Mesendoderm (in vitro differentiated cells): ENCODE measurements at places on chromosomes 3 and 15.

GRCh38 chr15:61126811-61127210 is 102.3 kb downstream of the RORA start:
- DNase-seq: no peak

DNA sequence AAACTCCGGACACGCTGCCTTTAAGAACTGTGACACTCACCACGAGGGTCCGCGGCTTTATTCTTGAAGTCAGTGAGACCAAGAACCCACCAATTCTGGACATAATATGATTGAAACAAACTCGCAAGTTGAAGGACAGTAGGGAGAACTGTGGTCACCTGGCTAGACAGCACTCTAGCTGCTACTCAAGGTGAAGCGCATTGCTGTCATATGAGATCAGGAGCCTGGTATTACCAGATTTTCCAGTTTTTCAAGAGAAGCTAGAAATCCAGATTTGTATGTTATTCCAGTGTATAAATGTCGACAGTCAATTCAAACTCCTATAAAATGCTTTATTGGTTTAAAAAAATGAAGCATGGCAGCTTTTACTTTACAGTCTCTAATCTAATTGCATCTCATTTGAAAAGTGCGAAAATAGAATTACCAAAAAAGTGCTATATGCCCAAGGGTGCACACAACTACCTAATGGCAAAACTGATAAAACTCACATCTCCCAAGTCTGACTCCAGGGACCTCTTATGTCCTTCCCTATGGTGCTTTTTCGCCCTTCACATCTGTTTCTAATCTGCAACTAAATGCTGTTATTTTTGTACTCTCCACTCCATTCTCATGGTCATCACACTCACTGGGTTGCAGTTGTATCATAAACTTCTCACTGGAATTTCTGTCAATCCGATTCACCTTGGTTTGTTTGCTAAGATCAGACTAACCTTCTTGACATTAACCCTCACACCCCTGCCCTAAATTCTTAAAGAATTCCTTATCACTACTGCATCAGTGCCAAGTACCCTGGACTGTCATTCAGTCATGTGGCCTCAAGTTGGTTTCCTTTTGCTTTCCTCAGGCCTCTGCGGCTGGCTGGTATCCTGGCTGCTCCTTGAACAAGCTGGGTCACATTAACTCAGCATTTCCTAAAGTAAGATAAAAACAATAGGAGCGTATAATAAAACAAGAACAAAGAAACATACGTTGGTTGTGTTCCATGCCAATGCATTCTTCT is 31.5 kb upstream of the ARHGEF26 start:
- peak; percentile 60 for DNase-seq

DNA sequence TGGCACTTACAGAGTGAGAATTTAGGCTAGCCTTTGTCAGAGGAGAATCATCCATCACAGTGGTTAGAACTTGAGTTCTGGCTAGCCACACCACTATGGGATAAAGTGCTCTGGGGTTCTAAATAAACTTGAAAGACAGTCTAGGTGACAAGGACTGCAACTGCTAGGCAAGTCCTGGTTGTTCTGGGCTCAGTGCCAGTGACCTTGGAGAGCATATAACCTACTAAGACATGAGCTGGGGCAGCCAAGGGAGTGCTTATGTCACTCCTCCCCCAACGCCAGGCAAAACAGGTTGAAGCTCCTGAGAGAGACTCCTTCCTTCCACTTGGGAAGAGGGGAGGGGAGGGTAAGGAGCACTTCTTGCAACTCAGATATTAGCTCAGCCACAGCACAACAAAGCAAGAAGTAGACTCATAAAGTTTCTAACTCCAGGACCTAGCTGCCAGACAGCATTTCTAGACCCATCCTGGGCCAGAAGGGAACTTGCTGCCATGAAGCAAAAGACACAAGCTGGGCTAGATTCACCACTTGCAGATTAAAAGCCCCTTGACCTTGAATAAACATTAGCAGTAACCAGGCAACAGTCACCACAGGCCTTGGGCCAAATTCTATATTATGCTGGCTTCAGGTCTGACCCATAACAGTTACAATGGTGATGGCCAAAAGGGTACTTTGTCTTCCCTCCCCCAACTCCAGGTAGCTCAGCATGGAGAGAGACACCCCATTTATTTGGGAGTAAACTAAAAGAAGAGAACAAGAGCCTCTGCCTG is 963.7 kb downstream of the PLOD2 start:
- peak; percentile 12 for DNase-seq

DNA sequence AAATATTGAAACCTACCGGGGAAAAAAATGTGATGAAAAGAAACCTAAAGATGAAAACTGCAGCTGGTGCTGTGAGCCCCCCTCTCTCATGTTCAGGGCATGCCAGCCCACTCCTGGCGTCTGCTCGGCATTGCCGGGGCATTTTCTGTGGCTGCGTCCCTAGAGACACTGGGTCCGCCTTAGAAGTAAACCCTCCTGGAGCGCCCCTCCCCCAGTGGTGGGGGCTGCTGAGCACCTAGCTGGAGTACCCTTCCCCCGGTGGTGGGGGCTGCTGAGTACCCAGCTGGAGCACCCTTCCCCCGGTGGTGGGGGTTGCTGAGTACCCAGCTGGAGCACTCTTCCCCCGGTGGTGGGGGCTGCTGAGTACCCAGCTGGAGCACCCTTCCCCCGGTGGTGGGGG is 24.5 kb upstream of the GABRA5 start:
- peak; percentile 29 for DNase-seq

DNA sequence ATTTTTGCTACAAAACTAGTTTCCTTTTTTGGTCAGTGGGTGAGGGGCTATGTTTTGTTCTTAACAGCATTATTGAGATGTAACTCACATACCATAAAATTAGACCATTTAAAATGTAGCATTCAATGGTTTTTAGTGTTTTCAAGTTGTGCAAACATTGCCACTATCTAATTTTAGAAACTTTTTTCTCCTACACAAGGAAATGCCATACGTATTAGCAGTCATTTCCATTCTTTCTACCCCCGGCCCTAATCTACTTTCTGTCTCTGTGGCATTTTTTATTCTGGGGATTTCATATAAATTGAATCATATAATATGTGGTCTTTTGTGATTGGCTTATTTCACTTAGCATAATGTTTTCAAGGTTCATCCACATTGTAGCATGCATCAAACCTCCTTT is 55.0 kb upstream of the TIPARP start:
- DNase-seq: no peak

GRCh38 chr15:85700767-85701166 is 94.0 kb downstream of the KLHL25 start:
- no peak for DNase-seq

- DNase-seq: no peak
These were observed 90.8 kb downstream of the OXNAD1 start for GRCh38 chr3:16355828-16356227.

GRCh38 chr15:87871258-87871681 is 385.3 kb downstream of the NTRK3 start:
- DNase-seq: no peak

- no peak for DNase-seq
These were observed 143.5 kb upstream of the TPM1 start for GRCh38 chr15:62899090-62899493.

GRCh38 chr3:72664184-72664975 is 183.9 kb downstream of the SHQ1 start:
- DNase-seq: no peak

DNA sequence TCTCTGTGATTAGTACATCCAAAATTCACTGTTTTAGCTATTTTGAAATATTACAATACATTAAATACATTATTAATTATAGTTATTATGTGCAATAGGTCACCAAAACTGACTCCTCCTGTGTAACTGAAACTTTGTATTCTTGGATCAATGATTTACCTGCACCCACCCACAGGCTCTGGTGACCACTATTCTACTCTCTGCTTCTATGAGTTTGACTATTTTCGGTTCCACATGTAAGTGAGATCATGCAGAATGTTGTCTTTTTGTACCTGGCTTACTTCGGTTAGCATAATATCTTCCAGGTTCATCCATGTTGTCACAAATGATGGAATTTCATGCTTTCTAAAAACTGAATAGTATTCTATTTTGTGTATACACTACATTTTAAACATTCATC is 43.8 kb downstream of the SLC2A2 start:
- no peak for DNase-seq

DNA sequence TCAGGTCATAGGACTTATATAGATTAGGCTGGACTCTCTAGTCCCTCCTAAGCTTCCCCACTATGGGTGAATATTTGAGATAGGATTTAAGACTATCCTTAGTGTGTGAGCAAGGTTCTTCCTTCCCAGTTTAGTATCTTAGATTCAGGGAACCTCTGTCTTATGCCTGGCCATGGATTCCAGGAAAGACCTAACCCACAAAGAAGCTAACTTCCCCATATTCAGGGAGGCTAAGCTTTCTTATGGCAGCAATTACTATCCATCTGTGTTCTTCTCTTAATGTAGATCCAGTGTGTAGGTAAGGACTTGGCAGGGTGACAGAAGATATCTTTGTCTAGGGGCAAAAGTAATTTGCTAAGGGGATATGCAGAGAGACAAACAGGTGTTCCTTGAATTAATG is 25.5 kb upstream of the PIK3R4 start:
- no peak for DNase-seq

DNA sequence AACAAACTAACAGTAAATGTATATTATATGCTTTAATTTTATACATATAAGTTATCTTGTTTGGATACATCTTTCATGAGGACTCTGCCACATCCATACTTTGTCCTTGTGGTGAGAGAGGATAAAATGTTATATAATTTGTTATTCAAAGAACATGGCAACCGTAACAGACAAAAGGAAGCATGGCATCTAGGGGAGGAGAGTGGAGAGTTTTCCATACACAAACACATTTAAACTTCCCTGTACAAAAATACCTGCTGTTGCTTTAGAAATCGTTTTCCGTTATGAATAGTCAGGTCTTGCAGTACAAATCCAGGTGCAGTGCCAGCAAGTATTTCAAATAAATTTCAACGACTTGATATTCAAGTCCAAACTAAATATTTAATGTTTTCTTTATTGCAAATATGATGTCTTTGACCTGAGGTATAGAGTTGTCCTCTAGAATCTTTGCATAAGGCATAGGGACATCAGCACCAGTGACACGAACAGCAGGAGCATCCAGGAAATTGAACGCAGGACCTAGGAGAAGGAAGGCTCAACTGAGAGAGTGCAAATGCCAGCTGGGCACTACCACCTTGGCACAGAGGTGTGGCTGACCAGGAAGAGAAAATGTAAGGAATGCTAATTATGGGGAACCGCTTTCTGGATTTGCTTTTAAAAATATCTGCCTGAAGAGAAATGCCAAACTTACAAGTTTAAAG is 5.8 kb downstream of the PDHB start:
- no peak for DNase-seq

- DNase-seq: peak; percentile 11
These were observed 17.4 kb downstream of the NANOGP8 start for GRCh38 chr15:35067496-35068347.

DNA sequence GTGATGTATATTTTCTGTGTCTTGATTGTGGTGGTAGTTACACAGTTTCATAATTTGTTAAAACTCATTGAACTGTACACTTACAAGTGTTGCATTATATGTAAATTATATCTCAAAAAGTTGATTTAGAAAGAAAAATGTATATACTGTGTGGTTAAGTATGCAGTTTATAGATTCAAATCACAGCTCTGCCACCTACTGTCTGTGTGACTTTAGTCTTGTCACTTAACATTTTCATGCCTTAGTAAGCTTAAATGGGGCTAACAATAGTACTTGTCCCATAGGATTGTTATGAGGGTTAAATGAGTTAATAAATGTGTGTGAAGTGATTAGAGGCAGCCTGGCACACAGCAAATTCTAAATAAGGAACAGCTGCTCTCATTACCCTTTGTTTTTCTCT is 120.9 kb upstream of the P2RY1 start:
- no peak for DNase-seq

DNA sequence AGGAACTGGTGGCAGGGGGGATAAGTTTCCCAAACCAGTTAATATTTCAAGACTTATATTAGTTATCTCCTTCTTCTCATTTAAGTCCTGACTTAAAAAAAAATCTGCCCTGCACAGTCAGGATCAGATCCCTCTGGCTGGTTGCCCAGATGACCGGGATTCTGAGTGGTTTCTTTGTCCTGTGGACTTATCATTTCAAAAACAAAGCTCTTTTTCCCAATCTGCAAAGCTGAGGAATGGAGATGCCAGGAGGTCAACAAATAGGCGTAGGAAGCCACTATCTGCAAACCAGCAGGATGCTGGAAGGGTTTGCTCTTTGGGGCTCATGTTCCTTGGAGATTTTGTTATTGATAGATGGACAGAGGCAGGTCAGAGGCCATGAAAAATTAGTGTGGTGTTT is 5.8 kb downstream of the C3orf20 start:
- no peak for DNase-seq

- no peak for DNase-seq
These were observed 225 bp downstream of the RHOA start for GRCh38 chr3:49411535-49411967.

DNA sequence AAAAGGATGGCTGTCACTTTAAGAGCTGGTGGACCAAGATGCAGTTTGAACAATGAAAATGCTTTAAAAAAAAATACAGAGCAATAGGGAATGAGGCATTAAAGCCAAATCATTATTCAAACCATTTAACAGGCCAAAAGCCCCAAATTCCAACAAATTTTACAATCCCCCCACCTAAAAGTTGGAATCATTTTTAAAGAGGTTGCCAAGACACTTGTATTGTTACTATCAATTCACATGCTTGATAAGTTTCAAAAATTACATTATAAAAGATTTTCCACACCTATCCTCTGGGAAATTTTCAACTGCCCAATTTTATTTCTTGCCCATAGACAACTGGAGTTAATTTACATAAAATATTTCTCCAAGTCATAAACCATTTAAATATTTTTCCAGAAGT is 192.3 kb upstream of the ARHGEF26 start:
- no peak for DNase-seq

DNA sequence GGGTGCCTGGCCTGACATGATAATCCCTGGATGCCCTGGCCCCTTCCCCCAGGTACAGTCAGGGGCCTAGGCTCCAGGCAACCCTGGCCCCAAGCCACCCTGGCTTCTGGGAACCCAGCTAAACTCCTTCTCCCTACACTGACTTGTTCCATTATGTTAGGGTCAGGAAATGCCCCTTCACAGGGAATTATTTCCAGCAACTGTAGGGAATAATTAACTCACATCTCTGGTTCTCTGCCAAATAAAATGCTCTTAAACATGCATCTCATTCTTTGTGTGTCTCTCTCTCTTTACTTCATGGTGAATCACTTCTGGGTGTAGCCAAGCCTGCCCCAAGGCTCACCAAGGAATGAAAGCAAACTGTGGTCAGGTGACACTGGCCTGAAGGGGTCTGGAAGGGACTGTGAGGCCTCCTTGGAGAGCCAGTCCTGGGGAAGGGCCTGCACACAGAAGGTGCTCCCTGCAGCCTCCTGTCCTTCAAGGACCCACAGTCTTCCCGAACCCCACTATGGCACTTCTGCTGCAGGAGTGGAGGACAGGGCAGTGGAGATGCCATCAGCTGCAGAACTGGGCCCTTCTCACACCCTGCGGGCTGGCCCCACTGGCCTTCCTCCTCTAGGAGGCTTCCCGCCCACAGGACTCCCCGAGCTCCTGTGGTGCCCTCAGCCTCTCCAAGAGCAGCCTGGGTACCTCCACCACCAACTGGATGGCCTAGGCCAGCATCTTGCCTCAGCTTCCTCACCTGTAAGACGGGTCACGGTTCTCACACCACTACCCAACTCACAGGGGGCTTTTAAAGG is 17.6 kb downstream of the TKT start:
- no peak for DNase-seq

- DNase-seq: peak; percentile 79
These were observed 18.8 kb upstream of the IQSEC1 start for GRCh38 chr3:13091898-13092611.
